Kasumi-1 (cell line): ENCODE measurements at places on chromosomes 6 and 20.

GRCh38 chr6:102680413-102680812, 1286.9 kb downstream of the GRIK2 start:
- no peak for DNase-seq

GRCh38 chr6:3282476-3283236, 23.9 kb downstream of the PSMG4 start:
- no peak for DNase-seq

GRCh38 chr20:33339515-33340058, 56.6 kb downstream of the BPIFB1 start:
- no peak for DNase-seq

- DNase-seq = peak; percentile 27
Observed at GRCh38 chr20:8602389-8603116, 466.3 kb upstream of the PLCB4 start.

- DNase-seq = peak; percentile 75
Observed at GRCh38 chr6:107866606-107867301, 42.6 kb upstream of the SCML4 start.

DNA sequence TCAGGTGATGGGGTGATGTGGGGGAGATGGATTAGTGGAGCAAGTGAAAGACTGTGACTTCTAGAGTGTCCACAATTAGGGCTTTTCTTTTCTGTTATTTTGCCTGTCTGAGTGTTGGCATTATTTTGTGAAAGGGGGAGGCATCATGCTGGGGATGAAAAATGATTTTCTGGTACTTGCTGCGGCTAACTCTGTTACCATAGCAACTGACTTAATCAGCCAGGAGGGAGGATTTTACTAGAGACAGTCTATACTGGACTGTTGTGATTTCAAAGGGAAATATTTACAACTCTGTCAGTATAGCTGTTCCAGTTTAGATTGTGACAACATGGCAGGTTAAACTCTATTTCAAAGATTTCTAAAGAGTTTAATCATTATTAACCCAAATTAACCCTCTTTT, 30.4 kb upstream of the MRAP2 start:
- DNase-seq = no peak

DNA sequence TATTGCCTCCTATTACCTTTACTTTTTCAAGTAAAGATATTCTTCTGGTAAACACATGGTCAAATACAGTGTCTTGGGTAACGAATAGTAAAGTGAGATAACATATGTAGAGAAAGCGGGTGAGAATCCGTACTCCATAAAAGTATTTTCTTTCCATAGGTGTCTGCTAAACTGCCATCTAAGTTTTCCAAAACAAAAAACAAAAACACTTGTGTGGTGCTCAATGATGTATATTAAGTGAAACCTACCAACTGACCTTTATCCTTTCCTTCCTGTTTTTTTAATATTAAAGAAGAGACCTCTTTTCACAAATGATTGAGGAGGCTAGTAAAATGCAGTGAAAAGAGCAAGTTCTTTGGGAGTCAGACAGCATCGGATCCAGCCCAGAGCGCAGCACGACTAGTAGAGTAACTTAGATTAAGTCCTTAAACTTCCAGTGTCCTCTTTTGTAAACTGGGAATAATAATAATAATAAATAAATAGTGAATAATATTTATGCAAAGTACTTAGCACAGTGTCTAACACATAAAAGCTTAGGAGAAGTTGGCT, 437 bp upstream of the CDKAL1 start:
- DNase-seq = no peak

GRCh38 chr6:115817161-115817560, 243.5 kb downstream of the FRK start:
- no peak for DNase-seq

DNA sequence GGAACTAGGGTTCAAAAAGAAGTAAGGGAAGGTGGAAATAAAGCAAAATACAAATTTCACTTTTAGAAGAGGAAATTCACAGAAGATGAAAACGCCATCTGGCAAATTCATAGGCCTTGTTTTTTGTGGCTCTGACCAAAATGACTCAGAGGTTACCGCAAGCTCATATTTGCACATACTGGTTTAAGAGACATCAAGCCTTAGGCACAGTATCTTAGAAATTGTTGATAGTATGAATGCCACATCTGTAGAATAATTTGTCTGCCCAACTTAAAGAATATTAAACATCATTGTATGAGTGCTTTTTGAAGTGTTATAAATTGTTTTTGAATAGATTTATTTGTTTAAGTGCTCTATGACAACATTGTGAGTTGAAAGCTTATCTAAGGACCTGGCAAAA, 10.6 kb downstream of the TAAR1 start:
- DNase-seq = no peak

DNA sequence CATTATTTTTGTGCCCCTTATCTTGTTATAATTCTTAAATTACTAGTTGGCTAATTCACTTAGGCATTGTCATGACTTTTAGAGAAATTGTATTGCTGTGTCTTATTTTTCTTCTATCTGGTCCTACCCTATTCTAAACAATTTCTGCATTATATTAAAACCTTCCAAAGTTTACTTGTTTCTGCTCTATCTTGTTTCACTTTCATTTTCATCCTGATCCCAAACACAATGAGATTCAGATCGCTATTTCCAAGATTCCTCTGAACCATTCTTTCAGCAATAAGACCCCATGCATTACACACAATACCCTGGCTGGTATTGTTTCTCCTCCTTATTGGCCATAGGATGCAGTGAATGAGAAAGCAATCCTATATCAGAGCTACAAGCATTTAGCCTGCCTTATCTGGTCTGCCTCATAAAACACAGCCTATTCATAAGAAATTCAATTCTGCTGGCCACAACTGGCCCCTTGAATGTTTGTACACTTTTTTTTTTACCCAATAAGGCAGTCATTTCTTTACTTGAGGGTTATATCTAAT, 69.9 kb upstream of the POU3F2 start:
- no peak for DNase-seq

DNA sequence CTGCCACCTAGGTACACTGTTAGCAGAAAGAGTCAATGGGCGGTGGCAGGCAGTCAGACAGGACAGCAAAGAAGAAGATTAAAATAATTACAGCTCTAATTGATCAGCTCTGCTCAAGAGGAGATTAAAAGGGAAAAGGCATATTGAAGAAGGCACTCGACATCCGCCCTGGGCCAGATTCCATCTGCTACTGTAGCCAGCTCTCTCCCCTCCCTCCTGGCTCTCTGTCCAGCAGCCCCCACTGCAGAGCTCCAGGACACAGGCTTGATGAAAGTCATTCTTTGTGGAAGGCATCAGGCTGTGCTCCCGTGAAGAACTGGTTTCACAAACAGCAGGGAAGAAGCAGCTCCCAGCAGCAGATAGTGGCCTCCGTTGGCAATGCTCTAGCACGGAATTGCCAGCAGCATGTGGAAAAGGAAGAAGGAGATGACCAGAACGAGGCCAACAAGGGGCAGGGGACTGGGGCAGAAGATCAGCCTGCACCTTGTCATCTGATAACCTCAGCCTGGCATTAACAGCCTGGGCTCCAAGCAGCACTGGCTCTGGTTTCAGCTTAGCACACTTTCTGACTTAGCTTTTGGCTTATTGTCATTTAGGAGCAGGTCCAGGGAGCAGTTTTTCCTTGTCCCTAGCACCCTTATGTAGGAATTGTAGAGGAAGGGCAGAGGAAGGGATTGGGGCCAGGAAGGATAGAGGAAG, 465.9 kb downstream of the KIF16B start:
- no peak for DNase-seq

GRCh38 chr6:139539852-139540251, 165.4 kb upstream of the CITED2 start:
- no peak for DNase-seq

DNA sequence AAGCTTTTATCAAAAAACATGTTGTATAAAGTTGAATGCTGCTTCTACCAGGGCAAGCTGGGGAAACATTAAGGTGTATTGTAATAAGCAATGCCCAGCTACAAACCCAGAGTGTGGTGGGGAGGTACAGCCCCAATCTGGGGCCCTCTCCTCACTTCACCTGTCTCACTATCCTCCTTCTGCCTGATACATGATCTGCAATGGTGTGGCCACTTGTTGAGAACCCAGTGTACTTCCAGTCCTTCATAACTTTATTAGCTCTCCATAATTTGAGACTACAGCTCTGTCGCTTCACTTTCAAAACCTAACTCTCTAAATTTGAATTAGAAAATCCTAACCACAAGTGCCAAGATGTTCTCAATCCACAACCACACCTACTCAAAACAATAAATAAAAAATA, 84.9 kb downstream of the EPB41L2 start:
- DNase-seq = no peak
